ENCODE measurements at places on chromosomes 16 and 17. TPM values are rescaled to one million over a fixed set of nuclear protein-coding genes. Genes with fewer than 3 reads are reported as not detected.

DNA sequence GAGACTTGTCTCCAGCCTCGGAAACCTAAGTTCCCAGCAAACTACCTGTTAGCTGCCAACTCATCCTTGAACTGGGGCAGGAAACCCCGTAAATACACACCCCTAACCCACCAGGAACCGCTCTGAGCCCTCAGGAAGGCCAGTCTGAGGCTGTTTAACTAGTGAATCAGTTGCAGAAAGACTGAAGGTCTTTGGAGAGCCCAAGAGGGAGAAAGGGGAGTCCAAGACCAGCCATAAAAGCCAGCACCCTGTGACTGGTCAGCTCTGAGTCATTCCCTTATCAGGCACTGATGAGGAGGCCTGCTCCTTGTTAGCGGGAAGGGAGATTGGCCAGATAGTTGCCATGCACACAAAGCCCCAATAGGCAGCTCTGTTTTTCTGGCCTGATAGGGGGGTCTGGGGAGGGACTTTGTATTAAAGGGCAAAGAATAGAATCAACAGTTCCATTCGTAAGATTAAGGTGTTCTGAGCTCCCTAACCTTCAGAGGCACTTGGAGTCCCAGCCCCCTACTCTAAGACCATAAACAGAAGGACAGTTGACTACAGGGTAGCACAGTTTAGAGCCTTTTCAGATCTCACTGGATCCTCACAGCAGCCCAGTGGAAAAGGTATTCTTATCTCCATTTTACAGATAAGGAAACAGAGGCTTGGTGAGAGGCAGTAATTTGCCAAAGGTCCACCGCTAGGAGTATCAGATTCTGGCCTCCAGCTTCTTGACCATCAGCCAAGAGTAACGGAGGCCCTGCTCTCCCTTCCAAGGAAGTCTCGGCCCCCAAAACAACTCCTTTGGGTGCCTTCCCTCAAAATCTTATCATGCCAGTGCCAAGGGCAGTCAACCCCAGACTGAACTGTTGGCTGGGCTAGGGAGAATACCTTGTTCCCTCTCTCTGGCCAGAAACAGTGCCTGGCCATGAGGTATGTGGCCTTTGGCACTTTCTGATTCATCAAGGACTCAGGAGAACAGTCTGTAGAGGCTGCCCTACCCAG, 2.2 kb upstream of the KRT19 start:
- no peak for DNase-seq

AATK gene
- total RNA-seq, result 8.5 TPM

GRCh38 chr16:700684-701584, 4.7 kb downstream of the FBXL16 start:
- DNase-seq, result peak; percentile 73

DNA sequence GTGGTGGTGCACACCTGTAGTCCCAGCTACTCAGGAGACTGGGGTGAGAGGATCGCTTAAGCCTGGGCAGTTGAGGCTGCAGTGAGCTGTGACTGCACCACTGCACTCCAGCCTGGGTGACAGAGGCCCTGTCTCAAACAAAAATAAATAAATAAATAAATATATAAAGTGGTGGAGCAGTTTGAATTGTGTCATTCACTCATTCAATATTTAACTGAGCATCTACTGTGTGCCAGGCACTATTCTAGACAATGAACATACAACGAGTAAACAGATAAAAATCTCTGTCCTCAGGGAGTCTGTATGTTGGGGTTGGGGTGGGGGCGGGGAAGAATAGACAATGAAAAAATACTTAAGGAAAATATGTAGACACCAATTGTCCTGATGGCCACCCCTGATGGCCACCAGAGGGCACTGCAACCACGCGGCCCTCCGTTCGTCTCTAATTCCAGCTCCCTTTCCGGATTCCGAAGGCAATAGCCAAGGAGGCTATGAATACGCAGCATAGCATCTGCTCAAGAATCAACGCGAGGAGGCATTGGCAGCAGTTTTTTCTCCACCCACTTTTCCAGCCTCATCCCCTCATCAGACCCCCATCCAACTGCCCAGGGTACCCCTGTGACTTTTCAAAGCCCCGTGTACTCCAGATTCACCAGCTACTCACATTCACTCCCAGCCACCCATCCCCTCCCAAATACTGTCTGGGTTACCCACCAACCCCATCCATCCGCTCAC, 21.4 kb downstream of the QPRT start:
- DNase-seq, result peak; percentile 92

BIRC5 gene
- total RNA-seq, result 1.2 TPM

DNA sequence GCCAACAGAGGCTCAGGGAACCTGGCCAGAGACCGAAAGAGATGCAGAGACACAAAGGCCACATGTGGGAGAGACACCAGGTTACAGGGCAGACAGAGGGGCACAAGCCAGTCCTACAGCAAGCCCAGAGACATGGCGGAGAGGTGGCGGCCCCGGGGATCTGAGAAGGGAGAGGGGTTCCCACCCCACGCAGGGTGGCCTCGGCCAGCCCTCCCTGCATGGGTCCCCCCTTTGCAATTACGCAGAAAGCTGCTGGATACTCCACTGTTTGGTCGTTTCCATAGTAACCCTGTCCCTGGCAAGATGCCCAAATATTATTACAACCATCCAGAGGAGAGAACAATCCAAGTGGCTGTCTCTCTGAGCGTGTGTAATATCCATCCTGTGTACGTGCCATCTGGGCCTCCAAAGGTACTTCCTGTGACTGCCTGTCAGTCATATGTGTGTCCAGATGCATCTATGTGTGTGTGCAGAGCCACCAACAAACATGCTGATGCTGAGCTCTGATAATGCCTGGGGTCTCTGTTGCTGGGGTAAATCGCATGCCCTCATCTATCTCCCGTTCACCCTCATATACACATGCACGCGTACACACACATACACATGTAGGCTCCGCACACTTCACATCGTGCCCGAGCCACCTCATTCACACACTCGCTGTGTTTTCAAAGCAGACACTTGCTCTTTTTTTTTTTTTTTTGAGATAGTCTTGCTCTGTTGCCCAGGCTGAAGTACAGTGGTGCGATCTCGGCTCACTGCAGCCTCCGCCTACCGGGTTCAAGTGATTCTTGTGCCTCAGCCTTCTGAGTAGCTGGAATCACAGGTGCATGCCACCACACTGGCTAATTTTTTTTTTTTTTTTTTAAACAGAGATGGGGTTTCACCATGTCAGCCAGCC, 5.5 kb downstream of the PCGF2 start:
- DNase-seq, result no peak

CLEC18A gene
- total RNA-seq, result 2.7 TPM

AIPL1 gene
- not detected for total RNA-seq

SEPTIN12 gene
- total RNA-seq, result not detected

DNA sequence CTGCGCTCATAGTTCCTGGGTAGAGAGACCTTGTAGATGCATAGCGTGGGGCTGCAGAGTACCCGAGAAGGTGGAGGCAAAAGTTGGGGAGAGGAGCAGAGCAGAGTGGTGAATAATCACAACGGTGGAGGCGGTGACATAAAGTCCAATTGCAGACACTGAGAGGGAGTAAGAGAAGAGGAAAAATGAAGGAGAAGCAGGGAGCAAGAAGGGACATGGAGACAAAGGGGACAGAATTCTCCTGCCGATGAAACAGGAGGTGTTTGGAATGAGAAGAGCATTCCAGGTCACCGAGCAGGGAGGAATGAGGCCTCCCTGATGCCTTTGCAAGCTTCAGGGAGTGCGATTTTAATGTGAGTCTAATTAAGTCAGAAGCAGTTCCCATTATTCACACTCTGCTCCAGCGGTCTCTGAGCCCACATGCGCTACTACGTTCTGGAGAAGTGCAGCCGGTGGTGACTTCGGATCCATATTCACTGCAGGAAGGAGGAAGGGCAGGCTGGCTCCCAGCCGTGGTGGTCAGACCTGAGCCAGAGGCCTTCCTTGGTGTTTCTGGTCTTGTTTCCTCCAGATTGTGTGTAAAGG, 108.0 kb upstream of the DNAH9 start:
- no peak for DNase-seq

KRT16 gene
- total RNA-seq, result not detected

GRCh38 chr17:7557775-7558543, 591 bp upstream of the TNFSF13 start:
- no peak for DNase-seq

DNA sequence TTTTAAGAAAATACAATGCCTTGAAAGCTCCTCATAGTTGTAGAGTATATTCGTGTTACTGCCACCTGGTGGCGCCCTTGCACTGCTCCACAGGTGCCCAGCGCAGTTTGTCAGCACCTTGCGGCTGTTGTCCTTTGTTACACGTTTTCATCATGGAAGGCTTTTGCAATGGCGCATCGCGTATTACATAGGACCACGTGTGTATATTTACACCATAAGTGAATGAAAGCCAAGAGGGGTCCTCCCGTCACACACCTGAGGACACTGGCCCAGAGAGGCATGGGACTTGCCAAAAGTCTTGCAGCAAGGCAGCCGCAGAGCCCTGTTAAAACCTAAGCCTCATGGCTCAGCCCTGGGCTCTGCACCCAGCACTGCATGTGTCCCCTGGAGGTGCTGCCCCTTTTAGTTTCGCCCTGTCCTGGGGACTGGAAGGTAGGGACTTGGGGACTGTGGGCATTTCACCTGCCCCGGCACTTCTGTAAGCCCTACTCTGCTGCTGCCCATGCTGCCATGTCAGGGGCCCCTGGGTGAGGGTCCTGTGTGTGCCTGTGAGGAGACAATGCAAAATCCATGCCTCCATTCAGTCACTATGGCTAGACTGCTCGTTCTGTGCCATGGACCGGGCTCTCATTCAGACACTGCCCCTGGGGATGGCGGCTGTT, 24.3 kb downstream of the POLR3E start:
- DNase-seq, result peak; percentile 49

GRCh38 chr16:86381491-86381890, 128.8 kb upstream of the FOXF1 start:
- no peak for DNase-seq

DNA sequence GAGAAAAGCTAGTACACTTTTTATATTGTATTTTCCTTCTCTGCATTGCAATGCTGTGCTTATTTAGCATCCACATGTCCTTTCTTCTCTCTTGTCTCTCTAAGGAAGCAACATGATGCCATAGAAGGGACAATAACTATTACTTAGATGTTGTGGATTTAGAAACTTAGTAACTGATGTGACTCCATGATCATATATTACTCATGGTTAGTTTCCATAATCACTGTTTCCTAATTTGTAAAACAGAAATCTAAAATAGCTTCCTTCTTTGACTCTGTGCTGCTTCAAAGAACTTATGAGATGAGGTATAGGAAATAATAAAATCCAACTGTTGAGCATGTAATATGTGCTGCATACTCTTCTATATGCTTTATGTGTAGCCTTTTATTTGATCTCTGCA, 6.6 kb upstream of the ABCA5 start:
- DNase-seq, result no peak

- no peak for DNase-seq
Measured at GRCh38 chr17:42283241-42284023, 4.9 kb upstream of the STAT5A start.

DNA sequence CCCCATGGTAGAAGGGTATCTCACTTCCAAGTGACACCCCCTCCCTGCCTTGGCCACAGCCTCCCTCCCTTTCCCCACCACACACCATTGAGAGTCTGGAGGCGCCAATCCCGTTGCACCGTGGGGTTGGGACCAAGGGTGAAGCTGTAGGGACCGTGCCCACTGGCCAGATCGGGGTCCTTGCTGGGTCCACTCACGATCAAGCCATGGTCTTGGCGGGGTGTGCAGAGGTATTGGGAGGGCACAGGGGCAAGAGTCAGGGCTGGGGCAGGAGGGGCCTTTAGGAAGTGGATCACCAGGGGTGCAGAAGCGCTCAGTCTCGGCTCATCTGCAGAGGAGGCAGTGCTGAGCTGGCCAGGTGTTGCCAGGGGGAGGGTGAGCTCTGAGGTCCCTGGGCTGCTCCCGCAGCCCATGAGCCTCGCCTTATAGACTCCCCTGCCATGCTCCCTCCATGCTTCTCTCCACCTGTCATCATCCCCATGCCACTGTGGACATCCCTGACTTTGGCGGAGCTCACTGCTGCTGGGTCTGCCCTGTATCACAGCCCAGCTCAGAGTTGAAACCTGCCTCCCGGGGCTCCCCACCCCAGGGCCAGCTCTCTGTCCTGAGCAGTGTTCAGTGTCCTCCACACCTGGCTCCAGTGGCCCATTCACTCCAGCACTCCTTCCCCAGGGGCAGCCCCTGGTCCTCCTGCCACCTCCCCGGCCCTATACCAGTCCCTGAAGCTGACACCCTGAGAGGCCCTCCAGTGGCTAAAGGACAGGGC, 8.3 kb downstream of the CDH16 start:
- no peak for DNase-seq

DNA sequence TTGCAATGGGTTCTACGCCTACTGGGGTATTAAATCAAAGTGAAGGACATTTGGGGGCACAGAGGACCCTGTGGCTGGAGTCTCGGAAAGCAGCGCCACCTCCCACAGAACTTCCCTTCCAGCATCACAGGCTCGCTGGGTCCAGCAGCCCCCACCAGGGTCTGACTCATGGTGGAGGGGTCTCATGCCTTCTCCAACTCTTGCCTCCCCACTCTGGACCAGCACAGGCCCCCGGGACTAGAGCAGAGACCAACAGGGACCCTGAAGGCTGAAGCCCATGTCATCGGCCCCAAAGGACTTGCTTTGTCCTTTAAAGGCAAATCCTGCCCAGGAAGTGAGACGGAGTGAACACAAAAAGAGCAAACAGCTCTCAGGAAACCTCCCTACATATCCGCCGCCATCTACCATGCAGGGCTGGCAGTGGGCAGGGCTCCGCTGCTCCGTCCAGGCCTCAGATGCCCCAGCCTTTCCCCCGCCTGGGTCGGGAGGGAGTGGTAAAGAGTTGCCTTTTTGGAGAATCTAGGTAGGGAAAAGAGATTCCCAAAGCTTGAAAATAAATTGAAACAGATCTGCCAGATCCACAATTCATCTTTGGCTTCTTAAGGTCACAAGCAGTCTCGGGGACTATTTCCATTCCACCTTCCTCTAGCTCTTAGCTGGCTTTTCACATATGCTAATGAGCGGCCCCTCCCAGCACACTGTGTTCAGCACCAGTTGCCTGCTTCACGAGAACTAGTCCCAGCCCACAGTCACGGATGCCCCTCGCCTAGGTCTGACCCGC, 2.1 kb upstream of the GPRC5C start:
- DNase-seq, result no peak

GRCh38 chr16:5615868-5616642, 518.5 kb upstream of the EEF2KMT start:
- DNase-seq, result peak; percentile 45

- DNase-seq, result no peak
Measured at GRCh38 chr16:50192386-50193050, 39.4 kb downstream of the TENT4B start.

- DNase-seq, result peak; percentile 87
Measured at GRCh38 chr16:29784901-29785500, 5.5 kb upstream of the KIF22 start.

Data from natural killer cell (primary cell).